B cell (primary cell): ENCODE measurements at places on chromosomes 13 and 19. TPM values are rescaled to one million over a fixed set of nuclear protein-coding genes. Genes with fewer than 3 reads are reported as not detected.

CCNA1 gene
- total RNA-seq, result 0.51 and 0.69 TPM in 2 replicates

CNN2 gene
- total RNA-seq, result 186 and 198 TPM in 2 replicates

ZNF285 gene
- 7.6 and 7.9 TPM in 2 replicates for total RNA-seq

TMPRSS9 gene
- 0.15 TPM in 1 of 2 replicates, not detected in the other for total RNA-seq

ZNF132 gene
- 14.7 and 15.2 TPM in 2 replicates for total RNA-seq
